ENCODE measurements at places on chromosomes 11 and 22.

DNA sequence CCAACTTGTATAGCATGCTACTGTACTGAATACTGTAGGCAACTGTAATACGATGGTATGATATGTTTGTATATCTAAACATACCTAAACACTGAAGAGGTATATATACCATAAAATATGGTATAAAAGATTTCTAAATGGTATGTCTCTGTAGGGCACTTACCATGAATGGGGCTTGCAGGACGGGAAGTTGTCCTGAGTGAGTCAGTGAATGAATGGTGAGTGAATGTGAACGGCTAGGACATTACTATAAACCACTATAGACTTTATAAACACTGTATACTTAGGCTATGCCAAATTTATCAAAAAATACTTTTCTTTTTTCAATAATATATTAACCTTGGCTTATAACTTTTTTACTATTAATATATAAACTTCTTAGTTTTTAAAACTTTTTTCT is 66.8 kb downstream of the ZC3H12C start:
- DNase-seq = no peak

DNA sequence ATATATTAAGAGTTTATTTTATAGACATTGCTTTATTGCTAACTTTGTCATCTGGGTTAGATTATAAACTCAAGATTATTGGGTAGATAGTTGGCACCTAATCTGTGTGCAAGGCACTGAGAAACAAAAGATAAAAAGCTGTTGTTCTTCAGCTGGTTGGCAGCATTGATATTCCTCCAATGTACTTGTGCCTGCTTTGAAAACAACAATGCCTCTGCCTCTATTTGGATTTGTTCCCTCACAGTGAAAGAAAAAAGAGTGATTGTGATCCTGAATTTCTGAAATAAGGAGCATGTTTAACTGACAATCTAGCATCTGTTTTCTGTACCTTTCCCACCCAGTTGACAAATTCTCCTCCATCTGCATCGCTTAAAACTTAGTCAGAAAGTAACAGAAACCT is 98.3 kb downstream of the TYR start:
- no peak for DNase-seq

GRCh38 chr11:108804511-108804910 is 139.6 kb downstream of the DDX10 start:
- DNase-seq = no peak

DNA sequence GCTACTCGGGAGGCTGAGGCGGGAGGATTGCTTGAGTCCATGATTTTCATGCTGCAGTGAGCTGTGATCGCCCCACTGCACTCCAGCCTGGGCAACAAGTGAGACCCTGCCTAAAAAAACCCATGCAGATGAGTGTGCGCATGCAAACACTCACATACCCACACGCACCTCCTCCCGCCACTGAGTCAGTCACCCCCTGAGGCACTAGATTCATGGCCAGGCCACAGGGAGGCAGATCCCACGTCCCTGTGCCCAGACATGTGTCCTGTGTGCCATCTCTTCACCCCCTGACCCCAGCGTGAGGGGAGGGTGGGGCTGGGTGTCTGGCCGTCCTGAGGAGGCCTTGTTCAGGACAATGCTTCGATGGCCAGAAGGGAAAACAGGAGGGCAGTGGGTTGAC is 15.5 kb downstream of the RELT start:
- DNase-seq = no peak

DNA sequence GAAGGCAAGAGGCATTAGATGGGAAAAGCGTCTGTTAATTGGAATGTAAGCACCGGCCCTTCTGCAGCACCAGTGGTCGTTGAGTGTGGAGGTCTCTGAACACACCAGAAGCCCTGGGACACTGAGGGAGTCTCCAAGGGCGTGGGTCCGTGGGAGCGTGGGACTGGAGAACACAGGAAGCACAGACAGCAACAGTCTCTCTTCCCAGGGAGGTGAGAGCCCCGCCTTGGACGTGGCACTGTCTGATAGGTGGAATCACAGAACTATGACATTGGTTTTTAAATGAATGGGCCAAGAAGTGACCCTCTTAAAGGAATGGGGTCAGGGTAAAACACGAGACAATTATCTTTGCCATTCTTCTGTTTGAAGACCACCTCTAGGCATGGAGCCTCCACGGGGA is 28.1 kb upstream of the BID start:
- DNase-seq = no peak

- DNase-seq = no peak
These were observed 5.1 kb downstream of the VSIG10L2 start for GRCh38 chr11:125950696-125951651.

DNA sequence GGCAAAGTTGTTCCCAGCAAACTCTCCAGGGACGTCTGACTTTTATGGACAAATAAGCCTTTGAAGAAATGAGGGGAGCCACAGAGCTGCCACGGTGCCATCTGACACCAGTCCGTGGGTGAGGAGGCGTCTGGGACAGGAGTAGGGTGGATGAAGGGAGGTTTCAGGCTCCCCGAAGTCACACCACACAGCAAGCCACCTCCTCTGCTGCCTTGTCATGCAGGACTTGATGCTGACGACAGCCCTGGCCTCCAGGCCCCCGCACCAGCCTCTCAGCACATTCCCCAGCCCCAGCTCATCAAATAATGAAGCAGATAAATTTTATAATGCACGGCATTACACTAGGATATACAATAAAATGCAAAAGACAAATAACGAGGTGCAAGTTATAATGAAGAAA is 156.5 kb downstream of the CEP164 start:
- DNase-seq = no peak

- DNase-seq = no peak
These were observed 349.2 kb downstream of the CASP12 start for GRCh38 chr11:104549019-104549418.

- DNase-seq = no peak
These were observed 3.1 kb upstream of the LGALS1 start for GRCh38 chr22:37672206-37672919.

- no peak for DNase-seq
These were observed 91.0 kb downstream of the SERGEF start for GRCh38 chr11:17921659-17922415.

GRCh38 chr11:116787436-116787785 is 412 bp downstream of the ZPR1 start:
- no peak for DNase-seq

GRCh38 chr11:94245121-94245520 is 59.3 kb upstream of the IZUMO1R start:
- no peak for DNase-seq

- no peak for DNase-seq
These were observed 17.9 kb upstream of the BBOX1 start for GRCh38 chr11:27022659-27023251.

DNA sequence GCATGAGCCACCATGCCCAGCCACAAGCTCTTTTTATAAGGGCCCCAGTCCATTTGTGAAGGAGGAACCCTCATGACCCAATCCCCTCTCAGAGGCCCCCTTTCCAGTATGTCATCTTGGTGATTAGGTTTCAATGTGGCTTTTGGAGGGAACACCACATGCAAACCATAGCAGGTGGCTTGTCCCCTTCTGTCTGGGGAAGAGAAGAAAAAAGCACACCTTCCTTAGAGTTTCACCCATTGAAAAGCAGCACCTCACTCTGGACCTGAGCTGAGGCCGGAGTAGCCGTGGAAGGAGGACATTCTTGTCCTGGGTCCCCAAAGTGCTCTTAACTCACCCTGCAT is 25.4 kb downstream of the NEAT1 start:
- DNase-seq = no peak

DNA sequence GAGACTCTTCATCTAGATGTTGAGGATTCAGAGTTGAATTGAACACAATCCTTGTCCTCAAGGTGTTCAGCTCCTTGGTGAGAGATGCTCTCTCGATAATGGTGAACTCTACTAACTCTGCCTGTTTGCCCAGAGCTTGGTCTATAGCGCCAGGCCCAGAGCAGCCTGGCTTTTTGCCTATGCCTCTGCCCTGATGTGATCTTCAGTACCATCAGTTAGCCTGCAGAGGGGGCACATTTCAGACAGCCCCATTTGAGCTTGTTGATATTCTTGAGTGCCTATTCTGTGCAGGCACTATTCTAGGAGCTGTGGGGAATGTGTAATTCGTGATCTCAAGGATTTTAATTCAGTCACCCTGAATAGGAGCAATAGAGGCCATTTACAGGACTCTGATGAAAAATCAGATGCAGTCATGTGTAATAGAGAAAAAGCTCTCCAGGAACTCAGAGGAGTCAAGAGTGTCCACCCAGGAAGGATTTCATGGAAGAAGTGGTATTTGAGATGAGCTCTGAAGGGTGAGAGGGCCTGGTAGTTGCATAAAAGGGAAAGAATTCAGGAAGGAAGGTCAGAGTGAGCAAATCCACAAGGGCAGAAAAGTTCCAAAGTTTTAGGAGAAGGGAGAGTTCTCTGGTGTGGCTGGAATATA is 19.3 kb downstream of the GTPBP1 start:
- DNase-seq = no peak

- no peak for DNase-seq
These were observed 62.6 kb downstream of the PIWIL4 start for GRCh38 chr11:94629741-94630140.

DNA sequence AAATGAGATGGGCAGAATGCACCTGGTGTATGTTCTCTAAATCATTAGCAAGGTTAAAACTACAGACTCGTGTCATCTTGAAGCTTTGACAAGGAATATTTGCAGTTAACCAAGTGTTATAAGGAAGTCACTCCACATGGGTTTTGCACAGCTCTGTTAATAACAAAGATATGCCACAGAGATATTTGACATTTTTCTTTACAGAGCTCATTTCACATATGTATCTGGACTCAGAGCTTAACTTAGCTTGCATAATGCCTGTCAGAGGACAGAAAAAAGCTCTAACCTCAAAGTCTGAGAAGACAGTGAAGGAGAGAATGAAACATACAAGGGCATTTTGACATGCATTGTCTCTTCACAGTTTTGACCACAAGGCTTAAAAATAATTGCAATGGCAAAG is 105.5 kb downstream of the C11orf87 start:
- no peak for DNase-seq

DNA sequence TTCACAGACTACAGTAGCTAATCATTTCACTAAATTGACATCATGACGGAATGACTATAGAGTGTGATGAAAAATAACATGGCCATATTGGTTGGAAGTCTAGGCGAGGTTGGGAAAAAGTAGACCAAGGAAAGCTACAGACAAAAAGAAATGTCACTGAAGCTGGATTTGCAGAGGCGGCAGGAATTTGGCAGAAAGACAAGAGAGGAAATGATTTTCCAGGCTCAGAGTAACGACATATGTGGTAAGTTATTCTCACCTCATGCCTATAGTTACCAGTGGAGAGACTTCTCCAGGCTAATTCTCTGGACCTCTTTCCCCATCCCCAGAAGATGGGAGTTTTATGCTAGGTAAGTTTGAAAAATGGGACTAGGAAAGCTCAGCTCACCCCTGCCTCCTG is 1005.8 kb upstream of the CCDC90B start:
- DNase-seq = no peak

- DNase-seq = no peak
These were observed 142.9 kb downstream of the NCAM1 start for GRCh38 chr11:113103932-113104690.

DNA sequence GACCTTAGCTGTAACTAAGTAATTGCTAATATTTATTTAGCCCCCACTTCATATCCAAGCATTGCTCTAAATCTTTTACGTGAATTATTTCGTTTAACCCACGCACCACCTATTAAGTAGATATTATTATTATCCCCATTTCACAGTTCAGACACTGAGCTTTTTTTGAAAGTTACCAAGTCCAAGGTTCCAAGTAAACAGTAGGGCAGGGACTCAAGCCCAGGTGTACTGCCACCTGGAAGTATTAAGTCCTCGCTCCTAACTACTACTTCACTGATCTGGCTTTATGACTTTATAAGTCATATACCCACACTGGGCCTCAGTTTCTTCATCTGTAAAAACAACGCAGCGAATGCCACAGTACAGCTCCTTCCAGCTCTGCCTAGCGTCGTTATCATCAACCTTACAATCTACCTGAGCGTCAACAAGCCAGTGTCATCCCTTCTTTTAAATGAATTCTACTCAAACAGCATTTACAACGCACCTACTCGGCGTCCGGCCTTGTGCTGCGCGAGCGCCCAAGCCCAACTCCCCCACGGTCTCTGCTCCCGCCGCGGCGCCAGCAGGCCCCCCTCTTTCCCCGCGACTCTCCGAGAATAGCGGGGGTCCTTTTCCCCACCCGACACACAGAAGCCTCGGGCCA is 624 bp downstream of the TMEM41B start:
- DNase-seq = peak; percentile 1

GRCh38 chr11:7703740-7704139 is 2.5 kb downstream of the OVCH2 start:
- DNase-seq = no peak

DNA sequence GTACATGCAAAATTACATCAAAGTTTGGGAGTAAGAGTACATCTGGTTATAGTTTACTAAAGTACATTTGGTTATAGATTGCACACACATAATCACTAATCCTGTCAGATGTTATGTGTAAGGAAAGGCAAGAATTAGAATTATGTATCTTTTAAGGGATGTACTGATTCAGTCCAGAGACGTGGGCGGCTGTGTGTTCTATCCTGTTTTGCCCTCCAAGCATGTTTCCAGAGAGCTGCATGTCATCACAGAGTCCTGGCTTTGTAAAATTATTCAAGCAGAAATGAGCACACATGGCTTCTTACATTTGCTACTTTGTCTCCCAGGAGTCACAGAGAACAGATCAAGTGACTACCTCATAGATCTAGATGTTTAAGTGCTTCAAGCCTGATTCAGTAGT is 33.2 kb upstream of the CEP126 start:
- no peak for DNase-seq

DNA sequence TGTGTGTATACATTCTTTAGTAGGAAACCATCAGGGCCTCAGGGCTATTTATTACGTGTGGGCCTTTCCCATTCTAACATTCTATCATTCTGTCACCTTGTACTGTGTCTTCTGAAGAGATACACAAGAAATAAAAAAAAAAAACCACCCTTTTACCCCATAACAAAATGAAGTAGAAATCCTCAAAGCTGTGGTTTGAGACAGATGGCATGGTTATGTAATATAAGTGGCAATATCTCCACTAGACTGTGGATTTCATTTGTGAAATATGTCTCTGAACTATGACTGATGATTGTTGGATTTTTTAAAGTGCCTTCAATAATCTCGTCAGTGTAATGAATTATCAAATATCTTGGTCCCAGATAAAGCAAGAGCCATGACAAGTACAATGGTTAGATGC is 150.0 kb upstream of the BLID start:
- DNase-seq = no peak

GRCh38 chr22:29625090-29625825 is 21.8 kb downstream of the NF2 start:
- DNase-seq = no peak

DNA sequence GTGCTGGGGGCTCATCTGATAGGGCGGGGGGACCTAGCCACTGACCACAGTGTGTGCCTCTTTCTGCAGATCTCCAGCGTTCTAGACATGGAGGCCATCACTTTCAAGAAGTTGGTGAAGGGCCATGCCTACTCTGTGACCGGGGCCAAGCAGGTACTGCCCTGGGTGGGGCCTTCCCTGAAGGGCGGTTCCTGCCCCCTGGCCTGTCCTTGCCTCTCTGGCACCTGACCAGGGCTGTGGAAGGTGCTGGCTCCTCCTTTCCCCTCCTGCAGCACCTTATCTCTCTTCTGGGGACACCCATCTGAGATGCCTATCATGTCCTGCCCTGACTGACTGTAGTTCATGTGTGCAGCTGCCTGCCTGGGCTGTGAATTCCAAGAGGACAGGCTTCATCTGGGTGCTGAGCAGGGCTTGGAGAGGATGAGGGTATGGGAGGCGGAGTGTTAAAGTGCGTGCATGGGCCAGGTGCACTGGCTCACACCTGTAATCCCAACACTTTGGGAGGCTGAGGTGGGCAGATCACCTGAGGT is 5.5 kb downstream of the CAPN1 start:
- no peak for DNase-seq

Data from activated CD4-positive, alpha-beta T cell treated with anti-CD3 and anti-CD28 coated beads, Interleukin-2, amount 50 U/mL, for 24 hours (primary cell).